Activated CD4-positive, CD25-positive, alpha-beta regulatory T cell (primary cell): ENCODE measurements at places on chromosomes 7 and 10.

DNA sequence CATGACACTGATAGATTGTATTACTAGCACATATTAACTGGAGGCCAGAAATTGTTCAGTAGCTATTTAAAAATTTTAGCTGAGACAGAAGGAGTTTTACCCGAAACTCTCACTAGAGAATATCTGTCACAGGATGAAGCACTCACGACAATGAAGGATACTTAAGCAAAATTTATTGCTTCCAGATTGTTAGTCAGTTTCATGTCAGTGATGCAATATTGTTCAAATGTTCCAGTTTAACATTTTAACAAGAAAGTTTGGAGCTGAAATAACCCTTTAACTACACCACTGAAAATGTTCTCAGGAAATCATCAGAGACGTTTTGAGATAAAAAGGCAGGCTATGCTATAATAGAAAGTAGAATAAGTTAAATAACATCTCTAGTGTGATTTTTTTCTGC is 15.0 kb upstream of the CADPS2 start:
- no peak for DNase-seq

- DNase-seq, result no peak
Observed at GRCh38 chr10:99872367-99873162, 90.1 kb downstream of the ABCC2 start.

DNA sequence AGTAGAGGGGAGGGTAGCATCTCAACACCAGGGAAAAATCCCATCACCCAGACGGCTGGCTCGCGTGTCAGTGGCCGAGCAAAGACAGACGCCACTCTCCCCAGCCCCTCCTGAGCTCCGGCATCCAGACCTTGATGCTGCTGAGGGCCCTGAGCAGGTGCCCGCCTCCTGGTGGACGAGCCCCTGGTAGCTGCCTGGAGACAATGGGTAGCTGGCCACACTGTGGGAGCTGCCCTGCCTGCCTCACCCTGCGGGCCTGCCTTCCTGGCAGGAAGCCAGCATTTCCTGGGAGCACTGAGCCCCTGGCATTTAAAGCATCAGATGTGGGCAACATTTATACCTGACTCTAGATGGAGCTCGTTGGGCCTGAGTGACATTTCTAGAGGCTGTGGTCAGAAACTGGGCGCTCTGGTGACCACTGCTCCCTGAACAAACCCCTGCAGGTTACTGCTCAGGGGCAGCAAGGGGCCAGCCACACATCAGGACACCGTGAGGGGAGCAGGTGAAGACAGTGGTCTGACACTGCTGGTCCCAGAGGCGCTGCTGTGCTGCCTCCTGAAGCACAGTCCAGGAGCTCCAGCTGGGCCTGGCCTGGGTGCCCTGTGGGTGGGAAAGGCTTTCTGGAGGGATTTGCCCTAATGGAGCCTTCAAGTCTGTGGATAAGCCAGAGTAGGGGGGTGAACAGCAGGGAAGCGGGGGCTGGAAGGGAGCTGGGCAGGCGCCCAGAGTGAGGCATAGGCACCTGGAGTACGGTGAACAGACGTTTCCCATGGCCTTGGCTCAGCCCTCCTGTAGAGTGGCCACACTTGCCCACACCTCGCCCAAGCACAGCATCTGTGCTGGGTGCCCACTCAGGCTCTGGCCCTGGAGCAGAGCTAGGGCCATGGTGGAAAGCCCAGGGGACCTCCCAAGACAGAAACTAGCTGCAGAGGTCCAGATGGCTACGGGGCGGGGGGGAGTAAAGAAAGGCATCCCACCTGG is 138.7 kb downstream of the MAPK8 start:
- no peak for DNase-seq

DNA sequence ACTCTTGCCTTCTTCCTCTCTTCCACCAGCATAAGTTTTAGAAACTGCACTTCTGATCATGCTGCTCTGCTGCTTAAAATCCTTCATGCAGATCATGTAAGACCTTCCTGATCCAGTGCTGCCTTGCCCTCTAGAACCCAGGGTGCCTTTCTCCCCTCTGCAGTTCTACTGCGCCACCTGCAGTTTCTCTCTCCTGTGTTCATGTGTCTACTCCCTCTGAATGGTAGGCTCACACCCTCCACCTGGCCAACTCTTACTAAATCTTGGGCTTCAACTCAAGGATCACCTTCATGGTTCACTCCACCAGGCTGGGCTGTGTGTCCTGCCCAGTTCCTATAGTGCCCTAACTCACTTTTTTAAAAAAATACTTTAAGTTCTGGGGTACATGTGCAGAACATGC is 174.6 kb upstream of the ITGB1 start:
- DNase-seq, result no peak

DNA sequence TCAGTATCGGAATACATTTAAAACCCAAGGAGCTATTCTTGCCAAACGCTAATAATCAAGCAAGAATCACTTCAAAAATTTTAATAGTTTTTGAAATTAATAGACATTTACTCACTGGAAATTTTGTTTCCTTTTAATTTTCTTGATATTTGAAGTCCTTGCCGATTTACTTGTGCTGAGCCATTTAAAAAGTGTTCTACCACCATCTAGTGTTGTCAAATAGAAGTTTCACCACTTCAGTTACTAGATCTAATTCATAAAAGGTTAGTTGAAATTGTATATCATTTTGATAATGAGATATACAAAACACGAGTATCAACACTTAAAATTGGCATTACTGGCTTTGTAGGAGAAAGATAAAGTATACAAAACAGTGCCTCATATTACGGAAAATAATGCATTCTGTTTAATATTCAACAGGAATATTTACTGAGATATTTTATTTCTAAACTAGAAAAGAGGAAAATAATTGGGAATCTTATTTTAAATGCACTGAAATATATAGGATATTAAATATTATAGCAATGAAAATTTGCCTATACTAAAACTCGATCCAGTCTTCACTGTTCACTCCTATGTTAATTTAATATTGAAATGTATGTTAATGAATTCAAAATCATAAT is 664.8 kb upstream of the SEMA3D start:
- no peak for DNase-seq

DNA sequence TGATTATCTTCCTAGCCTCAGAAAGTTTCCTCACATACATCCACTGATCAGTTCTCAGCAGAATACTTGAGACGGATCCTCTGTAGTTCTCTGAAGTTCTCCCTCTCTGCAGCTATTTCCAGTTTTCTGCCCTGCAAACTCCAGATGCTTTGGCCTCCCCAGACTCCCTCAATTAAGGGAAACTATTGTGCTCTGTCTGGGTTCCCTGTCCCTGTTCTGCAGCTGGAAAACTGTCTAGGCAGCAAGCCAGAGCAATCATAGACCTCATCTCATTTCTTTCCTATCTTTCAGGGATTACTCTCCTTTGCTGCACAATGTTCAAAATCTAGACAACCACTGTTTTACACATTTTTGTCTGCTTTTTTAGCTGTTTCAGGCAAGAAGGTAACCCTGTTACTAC is 9.2 kb downstream of the MICU1 start:
- no peak for DNase-seq

DNA sequence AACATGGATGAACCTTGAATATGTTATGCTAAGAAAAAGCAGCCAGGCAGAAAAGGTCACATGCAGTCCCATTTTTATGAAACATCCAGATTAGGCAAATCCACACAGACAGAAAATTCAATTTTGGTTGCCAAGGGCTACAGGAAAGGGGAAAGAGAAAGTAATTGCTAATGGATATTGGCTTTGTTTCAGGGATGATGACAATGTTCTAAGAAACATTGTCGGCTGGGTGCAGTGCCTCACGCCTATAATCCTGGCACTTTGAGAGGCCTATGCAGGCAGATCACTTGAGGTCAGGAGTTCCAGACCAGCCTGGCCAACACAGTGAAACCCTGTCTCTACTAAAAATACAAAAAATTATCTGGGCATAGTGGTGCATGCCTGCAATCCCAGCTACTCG is 23.0 kb downstream of the ZNF33B start:
- DNase-seq, result no peak

DNA sequence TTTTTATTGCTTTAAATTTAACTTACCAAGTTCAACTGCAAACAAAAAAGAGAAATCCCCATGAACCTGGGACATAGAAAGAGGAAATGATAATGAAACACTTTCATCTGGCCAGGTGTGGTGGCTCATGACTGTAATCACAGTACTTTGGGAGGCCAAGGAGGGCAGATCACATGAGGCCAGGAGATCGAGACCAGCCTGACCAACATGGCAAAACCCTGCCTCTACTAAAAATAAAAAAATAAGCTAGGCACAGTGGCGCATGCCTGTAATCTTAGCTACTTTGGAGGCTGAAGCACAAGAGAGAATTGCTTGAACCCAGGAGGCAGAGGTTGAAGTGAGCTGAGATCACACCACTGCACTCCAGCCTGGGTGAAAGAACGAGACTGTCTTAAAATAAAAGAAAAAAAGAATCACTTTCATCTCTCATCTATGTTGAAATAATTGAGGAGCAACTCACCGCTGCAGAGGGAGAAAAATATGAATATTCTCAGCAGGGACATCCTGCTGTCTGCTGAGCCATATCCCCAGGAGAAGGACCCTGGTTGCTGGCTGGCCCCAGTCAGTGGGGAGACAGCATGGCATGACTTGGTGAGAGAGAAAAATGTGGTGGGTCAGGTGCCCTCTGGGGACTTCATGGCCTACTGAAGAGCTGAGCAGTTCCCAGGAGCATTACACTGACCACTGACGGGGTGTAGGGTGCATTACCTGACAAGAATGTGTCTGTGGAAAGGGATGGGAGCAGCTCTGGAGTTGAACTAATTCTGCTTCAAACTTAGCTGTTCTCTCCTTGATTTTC is 22.8 kb upstream of the TARP start:
- DNase-seq, result no peak

DNA sequence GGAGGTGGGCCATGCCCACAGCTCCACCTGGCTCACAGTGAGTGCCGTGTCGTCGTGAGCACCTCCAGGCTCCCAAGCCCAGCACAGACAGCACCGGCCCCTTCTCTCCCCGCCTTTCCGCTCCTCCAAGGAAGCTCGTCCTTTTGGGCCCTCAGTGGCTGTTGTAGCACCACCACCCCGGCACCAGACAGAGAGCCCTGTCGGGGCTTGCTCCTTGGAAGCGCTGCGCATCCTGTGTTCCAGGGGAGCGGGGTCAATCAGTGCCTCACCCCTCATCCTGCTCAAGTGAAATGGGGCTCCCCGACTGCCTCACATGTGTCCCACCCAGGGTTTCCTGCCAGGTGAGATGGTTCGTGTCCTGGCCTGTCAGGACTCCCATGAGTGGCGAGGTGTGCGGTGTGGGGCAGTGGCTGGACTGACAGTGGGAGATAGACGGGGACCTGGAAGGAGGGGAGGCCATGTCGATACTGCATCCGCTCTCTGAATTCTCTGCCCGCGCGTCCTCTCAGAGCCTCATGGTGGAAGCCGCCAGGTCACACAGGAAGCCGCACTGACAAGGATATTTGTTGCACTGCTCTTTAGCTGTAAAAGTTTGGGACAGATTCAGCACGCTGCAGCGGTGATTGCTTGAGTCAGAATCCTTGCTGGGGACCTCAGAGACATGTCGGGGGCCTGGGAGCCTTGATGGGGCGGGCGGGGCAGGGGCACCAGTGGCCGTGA is 107.1 kb downstream of the INPP5A start:
- DNase-seq, result no peak

GRCh38 chr10:34587002-34587679 is 228.0 kb downstream of the PARD3 start:
- no peak for DNase-seq

- DNase-seq, result no peak
Observed at GRCh38 chr7:94044806-94045205, 40.7 kb upstream of the BET1 start.

DNA sequence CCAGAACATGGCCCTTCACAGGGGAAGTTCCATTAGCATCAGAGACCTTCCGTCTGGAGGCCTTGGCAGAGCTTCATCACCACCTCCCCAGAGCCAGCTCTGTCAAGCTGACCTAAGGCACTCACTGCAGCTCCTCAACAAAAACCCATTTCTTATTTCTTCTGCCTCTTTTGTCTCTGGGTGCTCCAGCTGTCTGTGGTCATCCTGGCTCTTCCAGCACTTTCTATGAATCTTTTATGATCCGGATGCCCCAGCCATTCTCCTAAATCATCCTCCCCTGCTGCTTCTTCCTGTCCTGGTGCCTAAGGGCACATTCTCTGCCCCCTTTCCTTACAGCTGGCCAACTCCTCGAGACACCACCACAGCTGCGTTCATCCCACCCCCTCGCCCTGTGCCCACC is 171.7 kb upstream of the INSYN2A start:
- DNase-seq, result no peak

DNA sequence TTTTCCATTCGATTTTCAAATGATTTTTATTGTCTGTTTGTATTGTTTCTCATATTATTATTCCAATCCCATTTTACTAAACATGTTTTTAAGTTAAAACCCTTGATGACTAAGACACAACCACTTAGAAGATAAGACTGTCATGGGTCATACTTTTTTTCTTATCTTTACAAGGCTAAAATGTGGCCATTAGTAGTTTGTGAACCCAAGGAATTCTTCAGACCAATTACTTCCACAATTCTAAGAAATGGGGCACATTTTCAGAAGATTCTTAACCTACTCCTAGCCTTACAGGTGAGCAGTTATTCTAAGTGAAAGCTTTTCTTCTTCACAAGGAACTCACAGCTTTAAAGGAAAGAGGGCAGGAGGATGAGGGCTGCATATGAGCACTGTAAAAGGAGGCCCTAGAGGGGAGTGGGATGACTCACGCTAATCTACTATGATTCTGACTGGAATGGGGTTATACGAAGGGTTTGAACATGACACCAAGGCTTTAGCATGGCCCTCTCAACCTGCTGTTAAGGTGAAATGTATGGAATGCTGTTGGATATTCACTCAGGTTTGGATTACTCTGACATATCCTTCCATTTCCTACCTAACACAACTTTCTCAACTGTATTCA is 81.0 kb downstream of the SORCS1 start:
- DNase-seq, result no peak

DNA sequence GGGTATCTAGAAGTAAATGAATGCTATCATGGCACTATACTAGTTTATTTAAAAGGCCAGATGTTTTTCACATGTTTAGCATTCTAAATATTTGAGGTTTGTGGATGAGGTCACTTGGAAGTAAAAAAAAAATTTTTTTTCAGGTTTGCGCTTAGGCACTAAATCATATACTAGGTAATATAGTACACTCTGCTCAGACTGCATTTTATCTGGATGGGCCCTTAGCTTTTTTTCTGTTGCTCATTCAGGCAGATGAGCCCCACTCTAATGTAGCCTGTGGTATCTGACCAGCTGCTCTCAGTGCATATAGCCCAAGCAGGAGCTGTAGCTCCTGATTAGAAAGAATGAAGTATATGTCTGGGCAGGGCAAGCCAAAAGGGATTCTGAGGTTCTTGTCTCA is 210.1 kb downstream of the AUTS2 start:
- no peak for DNase-seq

DNA sequence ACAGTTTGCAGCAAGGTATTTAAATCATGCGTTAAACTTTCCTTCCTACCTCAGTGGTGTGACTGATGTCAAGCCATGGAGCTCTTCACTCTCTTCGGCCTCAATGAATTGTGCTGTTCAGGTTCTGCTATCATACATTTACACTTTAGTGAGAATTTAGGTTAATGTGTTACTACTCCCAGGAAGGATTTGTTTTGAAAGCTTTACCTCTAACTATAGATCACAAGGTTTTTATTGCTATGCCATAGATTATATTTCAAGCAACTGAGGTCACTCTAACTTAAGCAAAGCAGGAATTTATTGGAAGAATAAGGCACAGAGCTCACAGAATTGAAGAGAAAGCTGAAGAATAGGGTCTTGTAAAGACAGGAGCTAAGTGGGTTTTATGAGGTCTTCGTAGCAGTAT is 11.0 kb upstream of the ADD3 start:
- DNase-seq, result no peak
